Lower leg skin (tissue), 4 donors: ENCODE measurements at places on chromosomes 7 and 10. TPM values are rescaled to one million over a fixed set of nuclear protein-coding genes. Genes with fewer than 3 reads are reported as not detected.

DNA sequence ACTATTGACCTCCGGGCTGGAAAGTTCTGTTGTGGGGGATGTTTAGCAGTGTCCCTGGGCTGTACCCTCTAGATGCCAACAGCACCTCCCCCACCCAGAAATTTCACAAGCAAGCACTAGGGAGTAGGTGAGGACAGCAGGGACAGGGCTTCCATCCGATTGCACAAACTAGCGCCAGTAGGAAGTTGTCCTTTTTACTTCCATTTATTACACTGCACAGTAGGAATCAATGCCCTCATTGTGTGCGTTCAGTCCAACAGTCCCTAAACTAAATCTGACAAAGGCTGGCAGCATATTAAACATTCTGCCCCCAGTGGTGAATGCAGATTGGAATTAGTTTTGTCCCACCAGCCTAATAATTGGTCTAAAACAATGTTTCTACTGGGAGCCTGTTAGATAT, 6.4 kb upstream of the SOSTDC1 start:
- no peak for DNase-seq

GRCh38 chr10:126021833-126022500, 125.6 kb downstream of the FANK1 start:
- no peak for DNase-seq

The CACUL1 gene
- 33.7 TPM for total RNA-seq

DNA sequence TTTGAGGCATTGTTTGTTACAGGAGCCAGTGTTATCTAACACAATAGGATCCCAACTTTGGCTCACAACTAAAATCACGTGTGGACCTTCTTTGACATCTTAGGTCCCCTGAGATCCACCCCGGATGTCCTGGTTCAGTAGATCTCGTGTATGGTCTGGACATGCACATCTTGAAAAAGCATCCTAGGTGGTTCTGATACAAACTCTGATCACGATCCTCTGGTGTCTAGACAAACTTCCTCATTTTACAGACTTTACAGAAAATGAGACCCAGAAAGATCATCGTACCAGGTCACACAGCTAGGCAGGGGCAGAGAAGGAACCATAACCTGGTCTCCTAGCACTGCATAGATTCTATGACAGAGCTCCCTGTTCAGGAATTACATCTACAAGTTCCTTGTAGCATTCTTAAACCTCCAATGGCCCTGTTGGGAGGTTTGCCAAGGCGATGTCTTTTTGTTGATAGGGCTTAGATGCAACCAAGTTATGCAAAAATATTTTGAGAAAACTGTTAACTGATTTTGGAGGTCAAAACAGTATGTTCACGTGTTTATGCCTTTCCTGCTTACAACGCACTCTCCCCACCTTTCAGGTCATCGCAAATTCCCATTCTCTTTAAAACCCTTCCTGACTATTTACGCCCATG, 30.8 kb upstream of the CHST15 start:
- DNase-seq = no peak

GRCh38 chr7:16647435-16647960, 1.5 kb downstream of the BZW2 start:
- no peak for DNase-seq

GRCh38 chr10:89078724-89079672, 88.4 kb downstream of the FAS start:
- DNase-seq = no peak

The HOXA6 gene
- 11.5 TPM for total RNA-seq

- DNase-seq = no peak
Measured at GRCh38 chr7:92880212-92881090, 44.1 kb upstream of the CDK6 start.

- DNase-seq = no peak
Measured at GRCh38 chr10:76342996-76343395, 911.6 kb downstream of the LRMDA start.

DNA sequence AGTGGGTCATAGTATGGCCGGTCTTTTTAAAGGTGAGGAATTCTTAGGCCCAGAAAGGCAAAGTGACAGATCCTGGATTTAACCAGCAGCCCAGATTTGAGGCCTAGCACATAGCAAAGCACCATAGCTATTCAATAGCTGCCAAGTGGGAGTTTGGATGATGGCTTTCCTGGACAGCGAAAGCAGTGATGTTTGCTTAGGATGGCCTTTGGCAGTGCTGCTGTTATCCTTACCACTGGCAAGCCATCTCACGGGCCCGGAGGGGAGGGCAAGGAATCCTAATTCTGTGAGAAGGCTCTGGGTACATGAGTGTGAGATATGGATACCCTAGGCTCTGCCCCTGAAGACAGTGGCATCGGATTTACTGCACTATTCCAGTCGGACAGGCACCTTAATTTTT, 50.4 kb downstream of the TCF7L2 start:
- DNase-seq = no peak

The TWIST1 gene
- total RNA-seq = 21.8 TPM

The ADARB2 gene
- 2.1 TPM for total RNA-seq

DNA sequence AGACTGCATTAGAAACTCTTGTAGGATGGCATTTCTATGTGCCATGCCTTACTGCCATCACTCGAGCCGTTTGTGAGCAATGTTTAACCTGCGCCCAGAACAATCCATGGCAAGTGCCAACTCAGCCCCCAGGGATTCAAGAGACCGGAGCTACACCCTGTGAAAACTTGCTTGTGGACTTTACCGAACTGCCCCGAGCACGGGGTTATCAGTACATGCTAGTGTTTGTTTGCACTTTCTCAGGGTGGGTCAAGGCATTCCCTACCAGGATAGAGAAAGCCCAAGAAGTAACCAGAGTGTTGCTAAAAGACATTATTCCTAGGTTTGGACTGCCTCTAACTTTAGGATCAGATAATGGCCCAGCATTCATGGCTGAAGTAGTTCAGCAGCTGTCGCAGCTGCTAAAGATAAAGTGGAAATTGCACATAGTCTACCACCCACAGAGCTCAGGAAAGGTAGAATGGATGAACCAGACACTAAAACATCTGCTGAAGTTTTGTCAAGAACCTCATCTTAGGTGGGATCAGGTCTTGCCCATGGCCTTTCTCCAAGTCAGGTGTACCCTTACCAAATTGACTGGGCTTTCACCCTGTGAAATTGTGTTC, 8.9 kb upstream of the CYREN start:
- DNase-seq = no peak

The CYP26C1 gene
- not detected for total RNA-seq

GRCh38 chr7:141366091-141366621, 185.1 kb upstream of the AGK start:
- no peak for DNase-seq

DNA sequence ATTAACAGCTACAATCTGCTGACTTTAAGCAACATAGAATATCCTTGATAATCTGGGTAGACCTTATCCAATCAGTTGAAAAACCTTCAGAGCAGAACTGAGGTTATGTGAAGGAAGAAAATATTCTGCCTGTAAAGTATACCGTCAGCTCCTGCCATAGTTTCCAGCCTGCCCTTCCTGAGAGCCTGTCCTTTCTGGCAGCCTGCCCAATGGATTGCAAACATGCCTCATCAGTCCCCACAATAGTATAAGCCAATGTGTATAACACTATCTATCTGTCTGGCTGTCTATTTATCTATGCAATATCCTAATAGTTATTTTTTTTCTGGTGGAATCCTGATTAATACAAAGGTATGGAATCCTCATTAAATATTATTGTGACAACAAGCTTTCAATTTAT, 489.2 kb upstream of the KCND2 start:
- DNase-seq = no peak

The LRRD1 gene
- not detected for total RNA-seq

The TAS2R41 gene
- not detected for total RNA-seq

DNA sequence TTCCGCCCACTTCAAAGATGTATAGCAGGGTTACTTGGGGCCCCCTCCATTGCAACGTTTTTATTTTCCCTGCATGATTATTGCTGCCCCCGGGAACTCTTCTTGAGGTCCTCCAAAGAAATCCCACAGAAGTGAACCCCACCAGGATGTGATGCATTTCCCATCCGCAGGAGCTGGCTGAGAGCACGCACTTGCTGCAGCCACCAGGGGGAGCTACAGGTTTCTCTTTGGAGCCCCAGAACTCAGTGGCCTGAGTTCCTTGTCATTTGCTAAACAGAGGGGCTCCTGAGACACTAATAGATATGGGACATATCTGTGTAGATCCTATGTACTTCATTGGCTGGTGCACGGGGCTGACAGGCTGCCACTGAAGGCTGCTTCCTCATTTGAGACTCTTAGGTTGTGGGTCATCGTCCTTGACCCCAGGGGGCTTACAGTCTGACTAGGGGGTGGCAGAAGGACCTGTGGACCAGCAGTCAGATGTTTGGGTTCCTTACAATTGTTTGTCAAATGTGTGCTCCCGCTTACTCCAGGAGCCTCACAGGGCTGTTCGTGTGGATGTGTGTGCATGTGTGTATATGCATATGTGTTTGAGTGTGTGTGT, 52.3 kb upstream of the ENO4 start:
- peak; percentile 54 for DNase-seq

The TLX1 gene
- total RNA-seq = 0.25 TPM

DNA sequence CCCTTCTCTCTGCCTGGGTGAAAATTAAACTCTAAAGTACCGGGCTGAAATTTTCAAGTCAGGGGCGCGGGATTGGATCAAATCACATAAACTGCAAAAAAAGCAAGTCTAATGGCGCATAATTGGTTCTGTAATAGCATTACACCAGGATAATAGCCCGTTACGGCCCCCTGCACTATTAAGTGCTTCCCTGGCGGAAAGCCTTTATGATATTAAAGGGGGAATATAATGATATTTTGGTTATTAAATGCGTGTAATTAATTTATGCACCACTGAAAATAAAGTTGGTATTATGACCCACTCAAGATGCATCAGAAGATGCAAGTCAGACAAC, 744 bp upstream of the DRGX start:
- DNase-seq = no peak

The SEMA4G gene
- 15.3 TPM for total RNA-seq

GRCh38 chr7:36614959-36615358, 109.3 kb downstream of the AOAH start:
- DNase-seq = no peak

- DNase-seq = no peak
Measured at GRCh38 chr7:135939261-135939812, 37.8 kb downstream of the MTPN start.

DNA sequence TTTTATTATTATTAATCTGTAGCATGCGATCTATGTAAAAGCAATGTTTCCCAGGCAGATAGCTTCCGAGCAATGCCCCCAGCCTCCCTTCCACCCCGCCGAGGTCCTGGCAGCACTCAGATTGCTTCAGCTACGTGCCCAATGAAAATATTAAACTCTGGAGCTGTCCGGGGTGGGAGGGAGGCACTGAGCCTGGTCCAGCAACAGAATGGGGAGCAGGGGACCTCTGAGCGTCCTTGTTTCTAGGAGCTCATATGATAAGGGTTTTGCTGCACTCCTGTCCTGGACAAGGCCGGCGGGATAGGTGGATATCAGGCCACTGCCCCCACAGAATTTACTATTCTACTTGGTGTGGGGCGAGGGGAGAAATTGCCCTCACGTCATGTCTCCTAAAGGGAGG, 44.5 kb upstream of the CDK1 start:
- DNase-seq = no peak

DNA sequence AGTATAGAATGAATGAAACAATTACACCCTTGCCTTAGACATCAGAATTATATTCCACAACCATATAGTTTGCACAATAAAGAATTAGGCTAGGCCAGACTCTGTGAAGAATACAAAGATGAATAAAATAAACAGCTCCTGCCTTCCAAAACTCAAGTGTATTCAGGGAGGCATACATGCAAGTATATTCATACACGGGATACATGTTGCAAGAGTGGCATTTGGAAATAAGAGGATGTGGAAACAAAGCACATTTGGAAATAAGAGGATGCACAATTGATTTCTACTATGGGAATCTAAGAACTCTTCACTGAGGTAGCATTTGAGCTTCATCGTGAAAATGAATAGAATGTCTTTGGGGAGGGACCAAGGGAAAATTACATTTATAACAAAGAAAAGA, 27.0 kb upstream of the TMEM26 start:
- DNase-seq = no peak

The NME8 gene
- 2.1 TPM for total RNA-seq

GRCh38 chr7:47444376-47445098, 137.4 kb downstream of the TNS3 start:
- DNase-seq = no peak

GRCh38 chr7:43460733-43461348, 122.1 kb upstream of the STK17A start:
- no peak for DNase-seq

- no peak for DNase-seq
Measured at GRCh38 chr10:95395947-95396449, 105.2 kb upstream of the PDLIM1 start.

DNA sequence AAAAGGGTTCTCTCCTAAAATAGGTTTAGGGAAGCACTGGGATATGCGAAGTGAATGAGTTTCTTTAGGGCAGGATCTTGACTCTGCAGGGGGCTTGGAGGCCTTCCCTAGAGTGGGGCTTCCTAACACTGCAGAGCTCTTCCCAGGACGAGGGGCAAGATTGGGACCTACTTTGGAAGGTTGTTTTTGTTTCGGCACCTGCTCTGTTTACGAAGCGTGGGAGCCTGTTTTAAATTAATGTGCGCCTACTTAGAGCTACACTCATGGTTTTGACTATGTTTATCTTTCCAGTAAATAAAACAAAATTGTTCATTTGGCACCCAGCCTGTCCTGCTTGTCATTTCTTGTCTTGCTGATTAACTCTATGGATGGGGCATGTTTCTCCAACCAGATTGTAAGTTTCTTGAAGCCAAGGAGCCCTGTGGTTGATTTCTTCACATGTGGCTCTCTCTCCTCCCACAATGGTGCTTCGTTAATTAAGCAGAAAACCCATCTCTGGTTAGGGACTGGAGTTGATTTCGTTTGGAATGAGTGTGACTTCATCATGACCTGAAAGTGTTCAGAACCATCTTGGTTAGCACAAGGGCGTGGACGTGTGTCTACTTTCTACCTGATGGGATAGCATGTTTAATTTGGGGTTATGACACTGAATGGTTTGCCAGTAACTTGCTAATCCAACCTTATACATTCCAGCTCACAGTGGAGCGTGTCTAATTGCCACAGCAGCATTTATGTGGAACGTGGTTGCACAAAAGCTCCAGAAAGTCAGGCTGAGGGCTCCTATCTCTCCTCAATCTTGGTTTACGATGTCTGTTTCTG, 98.1 kb downstream of the TCF7L2 start:
- DNase-seq = peak; percentile 36

GRCh38 chr10:71381611-71382010, 15.1 kb upstream of the CDH23 start:
- no peak for DNase-seq

The CALHM3 gene
- total RNA-seq = not detected
